ENCODE measurements at places on chromosomes 7 and 10.

DNA sequence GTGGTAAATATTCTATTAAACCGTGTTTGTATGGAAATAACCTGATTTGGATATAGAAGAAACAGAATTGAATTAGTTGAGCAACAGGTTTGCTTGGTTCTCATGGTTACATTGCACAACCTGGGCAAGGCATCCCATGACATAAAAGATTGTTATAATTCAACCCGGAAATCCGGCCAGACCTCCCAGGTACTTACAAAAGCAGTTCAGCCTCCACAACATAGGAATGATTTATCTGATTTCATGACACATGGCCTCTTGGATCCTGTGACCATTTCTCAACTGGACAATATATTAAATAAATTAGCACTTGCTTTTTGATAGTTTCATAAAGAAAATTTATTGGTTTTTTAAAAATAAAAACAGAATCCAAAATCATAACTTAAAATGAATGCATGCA is 55.1 kb upstream of the PTPN12 start:
- DNase-seq = no peak

- peak; percentile 81 for DNase-seq
Measured at GRCh38 chr10:72337039-72337629, 17.6 kb downstream of the DNAJB12 start.

GRCh38 chr10:119203006-119203405 is 4.4 kb upstream of the GRK5 start:
- DNase-seq = peak; percentile 72

GRCh38 chr7:22393913-22394729 is 37.2 kb upstream of the RAPGEF5 start:
- DNase-seq = no peak

DNA sequence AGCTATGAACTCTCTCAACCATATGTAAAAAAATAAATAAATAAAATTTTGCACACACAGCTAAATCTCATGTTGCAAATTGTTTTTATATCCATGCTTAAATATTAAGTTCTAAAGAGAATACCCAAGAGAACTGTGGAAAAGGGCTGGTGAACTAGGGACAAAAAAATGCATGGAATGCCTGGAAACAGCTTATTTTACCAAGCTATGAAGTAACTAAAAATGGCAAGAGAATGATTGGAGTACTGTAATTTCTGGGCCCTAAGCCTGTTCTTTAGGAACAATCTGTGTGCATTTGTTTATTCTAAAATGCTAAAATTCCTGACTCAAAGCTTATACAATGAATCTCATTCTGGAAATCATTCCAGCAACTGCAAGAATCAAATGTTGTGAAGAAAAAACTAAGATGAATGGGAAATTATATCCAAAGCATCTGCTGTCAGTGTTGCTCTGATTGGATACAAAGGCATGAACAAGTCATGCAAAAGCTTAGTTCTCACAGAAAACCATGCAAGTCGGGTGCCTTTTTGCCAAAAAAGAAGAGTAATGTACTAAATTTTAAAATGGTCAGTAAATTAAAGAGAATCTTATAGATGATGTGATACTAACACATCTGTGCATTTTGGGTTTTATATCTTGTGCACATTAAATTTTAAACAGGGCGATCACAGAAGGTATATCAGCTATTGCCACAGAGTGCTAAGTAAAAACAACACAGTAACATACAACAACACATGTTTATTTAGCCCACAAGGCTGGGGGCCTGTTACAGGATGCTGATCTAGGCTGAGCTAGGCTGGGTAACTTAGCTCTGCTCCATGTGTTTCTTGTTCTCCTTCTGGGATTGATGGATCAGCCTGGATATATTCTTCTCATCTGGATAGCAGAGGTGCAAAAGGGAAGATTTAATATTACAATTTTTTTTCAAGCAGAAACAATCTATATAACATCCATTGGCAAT is 453.5 kb upstream of the SEMA3A start:
- peak; percentile 35 for DNase-seq

- DNase-seq = no peak
Measured at GRCh38 chr10:93742633-93743349, 14.9 kb upstream of the LGI1 start.

GRCh38 chr10:4353059-4353655 is 472.9 kb upstream of the AKR1E2 start:
- no peak for DNase-seq

DNA sequence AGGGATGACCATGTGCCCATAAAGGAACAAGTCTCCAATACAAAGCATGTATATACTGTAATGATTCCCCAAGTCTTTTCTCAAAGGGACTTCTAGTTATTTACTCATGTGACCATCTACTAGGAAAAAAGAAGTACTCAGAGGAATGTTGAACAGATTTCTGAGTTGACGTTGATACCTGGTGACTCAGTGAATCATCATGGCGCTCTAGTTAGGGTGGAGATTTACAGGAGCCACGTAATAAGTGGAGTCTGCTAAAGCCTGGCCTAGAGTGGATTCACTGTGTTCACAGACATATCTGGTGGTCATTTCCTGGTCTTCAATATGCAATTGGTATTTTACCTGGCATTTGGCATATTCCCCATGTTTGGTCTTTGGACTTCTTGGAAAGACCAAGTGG is 302.2 kb upstream of the CACNA2D1 start:
- no peak for DNase-seq

GRCh38 chr10:107492389-107492788 is 327.9 kb upstream of the SORCS1 start:
- DNase-seq = no peak

DNA sequence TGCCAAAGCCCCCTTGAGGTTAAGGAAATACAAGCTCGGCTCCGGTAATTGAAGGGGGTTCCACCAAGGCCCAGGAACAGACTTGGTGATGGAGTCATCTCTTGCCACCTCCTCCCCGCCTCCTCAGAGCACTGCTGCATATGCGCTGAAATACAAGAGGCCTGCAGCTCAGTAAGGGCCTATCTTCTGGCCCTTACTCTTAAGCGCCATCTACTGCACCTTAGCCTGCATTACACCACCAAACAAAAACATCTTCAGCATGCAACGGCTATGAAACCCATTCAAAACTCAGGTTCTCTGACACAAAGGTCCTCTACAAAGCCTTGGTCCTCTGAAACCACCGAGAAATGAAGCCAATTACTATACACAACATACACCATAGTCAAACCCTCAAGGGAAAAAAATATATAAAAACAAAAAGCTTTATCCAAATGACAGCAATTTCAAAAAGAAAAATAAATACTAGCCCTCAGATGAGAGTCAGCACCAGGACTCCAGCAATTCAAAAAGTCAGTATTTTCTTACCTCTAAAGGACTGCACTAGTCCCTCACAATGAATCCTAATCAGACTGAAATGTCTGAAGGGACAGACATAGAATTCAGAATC is 176.8 kb upstream of the TBX20 start:
- DNase-seq = peak; percentile 47

DNA sequence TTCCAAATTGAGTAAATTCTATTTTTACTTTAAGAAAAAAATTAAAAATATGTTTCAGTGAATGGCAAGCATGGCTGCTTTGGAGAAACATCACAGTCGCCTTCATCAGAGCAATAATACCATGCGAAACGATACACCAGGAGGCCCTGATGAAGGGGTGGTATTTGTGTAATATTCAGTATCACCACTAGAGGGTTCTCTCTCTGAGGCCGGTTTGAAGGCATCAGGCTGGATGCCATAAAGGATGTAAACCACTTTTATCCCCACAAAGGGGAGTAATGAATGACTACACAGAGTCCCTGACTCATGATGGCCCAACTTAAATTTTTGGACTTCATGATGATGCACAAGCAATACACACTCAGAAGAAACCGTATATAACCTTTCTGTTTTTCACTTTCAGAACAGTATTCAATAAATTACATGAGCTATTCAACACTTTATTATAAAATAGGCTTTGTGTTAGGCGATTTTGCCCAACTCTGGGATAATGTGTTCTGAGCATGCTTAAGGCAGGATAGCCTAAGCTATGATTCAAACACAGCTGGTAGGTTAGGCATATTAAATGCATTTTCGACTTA is 95.5 kb downstream of the PPP1R17 start:
- peak; percentile 77 for DNase-seq

- DNase-seq = no peak
Measured at GRCh38 chr7:27251652-27252590, 9.3 kb downstream of the EVX1 start.

DNA sequence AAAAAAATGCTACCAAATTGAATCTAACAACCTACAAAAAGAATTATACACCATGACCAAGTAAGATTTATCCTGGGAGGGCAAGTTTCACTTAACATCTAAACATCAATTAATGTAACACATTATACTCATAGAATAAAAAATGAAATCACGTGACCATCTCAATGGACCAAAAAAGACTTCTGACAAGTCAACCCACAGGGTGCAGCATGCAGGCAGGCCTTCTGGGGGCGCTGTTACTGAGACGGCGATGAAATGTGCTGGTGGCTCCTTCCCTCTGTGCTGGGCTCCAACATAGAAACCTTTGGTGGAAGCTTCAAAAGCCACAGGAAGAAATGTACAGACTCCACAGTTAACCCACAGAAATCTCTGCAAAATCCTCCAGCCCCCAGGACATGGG is 103.1 kb downstream of the INHBA start:
- no peak for DNase-seq
